T-cell (primary cell): ENCODE measurements at places on chromosomes 7 and 10. TPM values are rescaled to one million over a fixed set of nuclear protein-coding genes. Genes with fewer than 3 reads are reported as not detected.

GRCh38 chr10:90227217-90227656 lies 525.8 kb downstream of the KIF20B start:
- H3K27ac ChIP-seq = no peak overlapping the region
- DNase-seq = no peak

C10orf53 gene
- total RNA-seq = not detected

DNA sequence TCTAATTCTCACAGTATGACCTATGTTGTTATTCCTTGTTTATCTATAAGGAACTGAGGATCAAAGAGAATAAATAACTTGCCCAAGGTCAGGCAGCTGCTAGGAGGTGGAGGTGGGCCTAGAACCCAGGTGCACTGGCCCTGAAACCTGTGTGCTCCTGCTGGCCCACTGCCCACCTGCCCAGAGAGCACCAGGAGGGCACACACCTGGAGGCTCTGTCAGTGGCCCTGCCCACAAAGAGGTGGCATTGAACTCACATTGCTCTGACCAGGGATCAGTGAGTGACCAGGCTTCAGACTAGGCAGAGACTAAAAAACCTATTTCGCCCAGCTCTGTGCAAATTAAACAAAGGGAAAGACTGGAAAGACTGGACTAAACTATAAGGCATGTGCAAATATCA lies 210.6 kb downstream of the TNS3 start:
- DNase-seq = no peak
- H3K27me3 ChIP-seq = peaks cover 9% of the 10 kb centered on the region
- no peak overlapping the region for H3K4me3 ChIP-seq
- no peaks in the 10 kb centered on the region for H3K36me3 ChIP-seq
- no peak overlapping the region for H3K27ac ChIP-seq

SRRM3 gene
- not detected for total RNA-seq

- no peaks in the 10 kb centered on the region for H3K27me3 ChIP-seq
- no peak overlapping the region for H3K4me3 ChIP-seq
- no peaks in the 10 kb centered on the region for H3K36me3 ChIP-seq
- H3K27ac ChIP-seq = no peak overlapping the region
- H3K4me1 ChIP-seq = no peaks in the 10 kb centered on the region
- DNase-seq = no peak
Measured at GRCh38 chr10:60114765-60115586, 208.6 kb upstream of the CCDC6 start.

DNA sequence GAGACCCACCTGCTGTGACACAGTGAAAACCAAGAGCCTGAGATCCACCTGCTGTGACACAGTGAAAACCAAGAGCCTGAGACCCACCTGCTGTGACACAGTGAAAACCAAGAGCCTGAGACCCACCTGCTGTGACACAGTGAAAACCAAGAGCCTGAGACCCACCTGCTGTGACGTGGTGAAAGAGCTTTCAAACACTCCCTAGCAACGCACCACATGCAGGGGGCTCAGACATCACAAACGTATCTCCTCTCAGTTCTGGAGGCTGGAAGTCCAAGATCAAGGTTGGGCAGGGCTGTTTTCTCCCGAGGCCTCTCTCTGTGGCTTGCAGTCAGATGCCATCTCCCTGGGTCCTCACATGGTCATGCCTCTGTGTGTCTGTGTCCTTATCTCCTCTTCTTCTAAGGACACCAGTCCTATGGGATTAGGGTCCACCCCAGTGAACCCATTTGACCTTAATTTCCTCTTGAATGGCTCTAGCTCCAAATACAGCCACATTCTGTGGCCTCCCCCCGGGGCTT lies 43.8 kb downstream of the INSIG1 start:
- no peak overlapping the region for H3K27ac ChIP-seq
- H3K36me3 ChIP-seq = no peaks in the 10 kb centered on the region
- no peaks in the 10 kb centered on the region for H3K4me1 ChIP-seq

DNA sequence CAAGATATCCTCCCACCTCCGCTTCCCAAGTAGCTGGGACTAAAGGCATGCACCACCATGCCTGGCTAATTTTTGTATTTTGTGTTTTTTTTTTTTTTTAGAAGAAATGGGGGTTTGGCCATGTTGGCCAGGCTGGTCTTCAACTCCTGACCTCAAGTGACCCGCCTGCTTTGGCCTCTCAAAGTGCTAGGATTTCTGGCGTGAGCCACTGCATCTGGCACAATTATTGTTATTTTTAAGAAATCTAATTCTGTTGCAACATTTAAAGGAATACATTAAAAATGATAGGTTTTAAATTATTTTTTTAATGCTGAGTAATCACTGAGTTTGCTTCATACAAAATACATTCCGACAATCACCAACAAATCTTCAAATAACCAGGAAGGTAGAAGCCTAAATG lies 178.1 kb upstream of the SEMA3E start:
- no peaks in the 10 kb centered on the region for H3K27me3 ChIP-seq
- no peak overlapping the region for H3K27ac ChIP-seq
- no peak overlapping the region for H3K4me3 ChIP-seq
- H3K4me1 ChIP-seq = no peaks in the 10 kb centered on the region
- no peak for DNase-seq

DNA sequence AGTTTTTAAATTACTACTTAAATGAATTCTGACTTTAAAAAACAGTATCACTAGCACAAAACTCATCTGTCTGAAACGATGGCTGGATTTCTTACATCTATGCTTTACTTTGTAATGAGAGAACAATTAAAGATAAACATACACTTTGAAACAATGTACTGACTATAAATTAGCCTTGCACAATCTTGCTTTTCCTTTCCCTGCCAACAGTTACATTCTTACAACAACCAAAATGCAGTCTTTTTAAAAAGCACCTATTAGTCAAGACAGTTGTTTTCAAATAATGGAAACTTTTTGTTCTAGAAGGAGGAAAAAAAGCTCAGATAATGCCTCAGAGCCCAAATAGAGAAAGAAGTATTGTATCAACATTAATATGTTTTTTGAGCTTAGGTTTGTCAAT lies 153.3 kb downstream of the ELMO1 start:
- H3K27ac ChIP-seq = no peak overlapping the region
- no peaks in the 10 kb centered on the region for H3K4me1 ChIP-seq
- no peak overlapping the region for H3K4me3 ChIP-seq
- no peaks in the 10 kb centered on the region for H3K36me3 ChIP-seq

GRCh38 chr10:31593124-31593523 lies 274.1 kb downstream of the ZEB1 start:
- H3K4me1 ChIP-seq = no peaks in the 10 kb centered on the region
- H3K36me3 ChIP-seq = no peaks in the 10 kb centered on the region
- H3K27me3 ChIP-seq = no peaks in the 10 kb centered on the region
- no peak for DNase-seq
- no peak overlapping the region for H3K4me3 ChIP-seq
- no peak overlapping the region for H3K27ac ChIP-seq

DNA sequence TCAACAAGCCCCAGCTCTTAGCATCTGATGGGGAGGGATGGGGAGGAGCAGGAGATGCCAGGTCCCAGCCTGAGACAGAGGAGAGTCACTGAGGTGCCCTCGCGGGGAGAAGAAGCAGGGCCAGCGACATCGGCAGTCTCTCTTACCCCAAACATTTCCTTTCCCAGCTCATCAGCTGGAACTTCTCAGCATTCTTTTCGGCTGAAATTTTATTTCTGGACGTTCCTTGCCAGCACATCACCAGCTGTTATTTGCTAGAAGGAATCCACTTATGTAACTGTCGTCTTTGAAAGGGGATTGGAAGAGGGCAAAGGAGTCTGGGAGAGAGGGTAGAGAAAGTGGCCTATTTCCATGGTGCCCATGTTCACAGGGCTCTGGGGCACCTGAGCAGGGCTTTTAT lies 101.0 kb upstream of the SHH start:
- peaks cover 3% of the 10 kb centered on the region for H3K27me3 ChIP-seq
- H3K27ac ChIP-seq = no peak overlapping the region
- H3K4me1 ChIP-seq = no peaks in the 10 kb centered on the region

SMIM30 gene
- 16.5 TPM for total RNA-seq

CALHM3 gene
- not detected for total RNA-seq

GRCh38 chr7:15015545-15016314 lies 113.2 kb upstream of the DGKB start:
- no peaks in the 10 kb centered on the region for H3K36me3 ChIP-seq
- no peak overlapping the region for H3K4me3 ChIP-seq
- H3K27me3 ChIP-seq = no peaks in the 10 kb centered on the region
- no peak overlapping the region for H3K27ac ChIP-seq
- DNase-seq = no peak

DNA sequence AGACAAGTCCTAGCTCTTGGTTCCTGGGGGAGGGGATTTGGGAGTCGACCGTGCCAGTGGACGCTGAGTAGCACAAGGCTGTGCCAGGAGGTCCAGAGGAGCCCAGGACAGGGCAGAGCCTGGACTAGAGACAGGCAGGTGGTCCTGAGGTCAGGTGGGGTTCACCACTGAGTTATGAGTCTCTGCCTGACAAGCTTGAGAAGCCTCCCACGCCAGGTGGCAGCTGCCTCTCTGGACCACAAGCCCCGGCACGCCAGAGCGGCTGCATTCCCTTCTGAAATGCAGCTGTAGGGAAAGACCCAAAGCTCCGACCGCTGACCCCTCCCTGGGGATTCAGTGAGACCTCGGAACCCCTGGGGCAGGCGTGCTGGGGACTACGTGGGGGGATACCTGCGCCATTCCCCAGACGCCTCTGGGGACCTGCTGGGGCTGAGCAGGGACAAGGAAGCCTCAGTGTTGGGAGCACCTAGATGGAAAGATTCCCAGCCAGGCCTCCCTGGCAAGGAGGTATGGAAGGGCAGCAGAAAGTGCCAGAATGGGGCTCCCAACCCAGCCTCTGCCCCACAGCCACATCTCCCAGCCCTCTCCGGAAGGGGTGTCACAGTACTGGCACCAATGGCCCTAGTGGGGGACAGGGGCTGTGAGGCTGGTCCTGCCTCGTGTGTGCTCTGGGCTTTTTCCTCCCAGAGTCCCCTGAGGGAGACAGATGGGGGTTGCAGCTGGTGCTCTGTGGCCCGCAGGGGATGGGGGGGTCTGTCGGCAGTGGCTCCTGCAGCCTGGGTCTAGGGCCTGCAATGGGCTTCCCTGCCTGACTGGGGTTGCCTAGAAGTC lies 29.0 kb downstream of the PDGFA start:
- peaks cover 20% of the 10 kb centered on the region for H3K27me3 ChIP-seq
- H3K4me1 ChIP-seq = no peaks in the 10 kb centered on the region
- no peak overlapping the region for H3K27ac ChIP-seq
- DNase-seq = no peak

DNA sequence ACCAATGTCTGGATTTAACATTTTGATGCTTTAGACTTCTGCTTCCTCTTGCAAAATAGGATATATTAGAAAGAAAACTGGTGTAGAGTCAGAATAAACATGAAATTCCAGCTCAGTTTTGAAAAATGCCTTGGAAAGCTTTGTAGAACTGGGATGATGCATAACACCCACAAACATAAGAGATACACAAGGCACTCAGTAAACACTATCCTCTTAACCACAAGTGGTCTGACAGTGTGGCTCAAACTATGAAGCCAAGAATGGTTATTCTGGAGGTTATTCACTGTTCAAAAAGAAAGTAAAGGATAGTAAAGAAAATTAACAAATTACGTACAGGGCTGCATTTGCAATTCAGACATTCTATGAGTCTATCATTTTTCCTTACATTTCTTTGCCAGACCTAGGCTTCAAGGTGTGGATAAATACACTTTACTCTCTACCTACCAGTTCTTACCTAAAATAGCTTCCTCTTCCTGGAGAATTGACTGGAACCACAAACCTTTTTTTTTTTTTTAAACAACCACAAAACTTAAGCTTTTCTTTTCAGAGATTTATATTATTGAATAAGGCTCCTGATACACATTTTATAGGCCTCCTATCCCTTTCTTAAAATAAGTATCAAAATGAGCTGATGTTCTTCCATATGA lies 9.0 kb upstream of the RSBN1L start:
- peaks cover 4% of the 10 kb centered on the region for H3K36me3 ChIP-seq
- H3K4me1 ChIP-seq = peaks cover 8% of the 10 kb centered on the region
- no peaks in the 10 kb centered on the region for H3K27me3 ChIP-seq

DNA sequence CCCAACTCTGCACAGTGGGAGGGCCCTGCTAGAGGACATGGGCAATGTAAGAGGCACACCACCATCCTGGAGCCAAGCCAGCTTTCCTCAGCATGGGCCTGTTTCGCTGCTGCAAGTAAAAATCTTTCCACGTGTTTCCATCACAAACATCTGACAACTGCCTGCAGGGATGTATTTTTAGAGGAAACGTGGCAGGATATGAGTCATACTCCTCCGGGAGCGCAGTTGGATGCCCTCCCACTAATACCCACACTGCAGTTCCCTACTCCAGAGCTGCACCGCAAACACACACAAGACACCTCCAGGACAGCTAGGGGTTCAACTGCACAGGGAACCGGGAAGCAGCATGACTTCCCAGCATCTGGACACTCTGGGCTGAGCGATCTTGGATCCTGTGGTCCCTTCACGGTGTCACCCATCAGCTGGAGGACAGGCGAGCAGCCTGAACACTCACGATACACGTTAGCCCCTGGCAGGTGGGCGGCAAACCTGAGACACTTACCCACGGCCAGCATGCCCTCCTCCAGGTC lies 26.1 kb downstream of the PLAC9 start:
- H3K27ac ChIP-seq = no peak overlapping the region
- DNase-seq = no peak
- H3K4me1 ChIP-seq = peaks cover 4% of the 10 kb centered on the region
- H3K27me3 ChIP-seq = no peaks in the 10 kb centered on the region
- no peak overlapping the region for H3K4me3 ChIP-seq
- H3K36me3 ChIP-seq = peaks cover 98% of the 10 kb centered on the region

GRCh38 chr7:100035876-100036275 lies 13.7 kb upstream of the ZSCAN21 start:
- H3K36me3 ChIP-seq = peaks cover 34% of the 10 kb centered on the region
- peaks cover 2% of the 10 kb centered on the region for H3K4me1 ChIP-seq
- no peaks in the 10 kb centered on the region for H3K27me3 ChIP-seq
- DNase-seq = no peak
- H3K4me3 ChIP-seq = no peak overlapping the region
- no peak overlapping the region for H3K27ac ChIP-seq

KLF14 gene
- not detected for total RNA-seq

DNA sequence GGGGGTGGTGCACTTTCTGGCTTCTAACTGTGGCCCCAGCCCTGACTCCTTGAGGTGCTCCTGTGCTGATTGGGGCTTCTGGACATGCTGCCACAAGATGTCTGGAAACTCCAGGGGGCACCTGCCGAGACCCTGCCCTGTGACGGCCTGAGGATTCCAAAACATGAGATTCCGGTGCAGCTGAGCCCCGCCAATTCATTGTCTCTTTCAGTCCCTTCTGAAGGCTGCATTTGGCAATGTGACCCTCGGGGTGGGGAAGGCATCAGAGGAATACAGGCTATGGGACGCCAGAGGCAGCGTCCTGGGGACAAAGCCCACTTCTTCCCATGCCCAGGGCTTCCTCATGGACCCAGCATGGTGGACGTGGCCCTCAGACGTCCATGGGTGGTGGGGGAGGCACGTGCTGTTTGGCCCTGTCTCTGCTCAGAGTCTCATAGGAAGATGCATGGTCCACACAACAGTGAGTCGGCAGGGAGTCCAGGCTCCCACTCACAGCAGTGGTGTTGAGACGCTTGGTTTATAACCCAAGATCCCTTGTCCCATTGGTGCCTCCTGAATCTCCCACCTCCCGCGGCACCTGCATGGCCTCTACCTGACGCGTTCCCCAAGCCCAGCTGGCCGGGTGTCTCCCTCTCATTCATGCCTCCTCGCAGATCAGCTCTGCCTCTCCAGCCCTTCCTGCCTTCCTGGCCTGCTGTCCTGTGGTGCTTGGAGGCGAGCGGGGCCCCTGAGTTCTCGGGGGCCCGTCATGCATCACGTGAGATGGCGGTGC lies 129.9 kb downstream of the WDR37 start:
- no peak for DNase-seq
- no peaks in the 10 kb centered on the region for H3K36me3 ChIP-seq
- no peak overlapping the region for H3K27ac ChIP-seq

SYCE1 gene
- 0.39 TPM for total RNA-seq

HOXA5 gene
- 0.32 TPM for total RNA-seq

NUTM2B gene
- 1.4 TPM for total RNA-seq
